Kasumi-1 (cell line): ENCODE measurements at places on chromosomes 3 and 15.
A peak's percentile ranks its signal among the peaks of the same experiment; 100 is the strongest.

DNA sequence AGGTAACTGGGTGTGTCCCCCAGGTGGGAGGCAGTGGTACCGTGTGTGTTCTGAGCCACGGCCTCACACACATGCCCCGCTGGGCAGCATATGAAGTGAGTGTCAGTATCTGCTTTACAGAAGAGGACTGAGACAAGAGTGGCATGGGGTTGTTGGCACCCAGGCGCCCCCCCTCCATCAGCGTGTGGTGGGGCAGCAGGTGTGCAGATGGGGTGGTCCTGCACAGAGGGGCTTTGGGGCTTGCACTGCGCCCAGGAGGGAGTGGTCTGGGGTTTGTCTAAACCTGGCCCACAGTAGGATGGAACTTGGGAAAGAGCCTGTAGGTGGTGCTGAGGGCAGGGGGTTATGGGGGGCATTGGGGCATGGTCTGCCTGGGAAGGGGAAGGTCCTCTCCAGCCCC, 176.0 kb downstream of the APBA2 start:
- DNase-seq, result no peak

GRCh38 chr3:110420158-110420641, 651.4 kb upstream of the NECTIN3 start:
- DNase-seq, result no peak

- DNase-seq, result no peak
Measured at GRCh38 chr3:35782355-35782754, 143.0 kb downstream of the ARPP21 start.

GRCh38 chr3:187966636-187967406, 187.1 kb upstream of the LPP start:
- no peak for DNase-seq

GRCh38 chr15:69813881-69814280, 283.8 kb downstream of the TLE3 start:
- no peak for DNase-seq

GRCh38 chr3:177177749-177178221, 19.5 kb downstream of the TBL1XR1 start:
- DNase-seq, result no peak

GRCh38 chr3:183895296-183895695, 10.6 kb upstream of the PARL start:
- DNase-seq, result peak; percentile 62

DNA sequence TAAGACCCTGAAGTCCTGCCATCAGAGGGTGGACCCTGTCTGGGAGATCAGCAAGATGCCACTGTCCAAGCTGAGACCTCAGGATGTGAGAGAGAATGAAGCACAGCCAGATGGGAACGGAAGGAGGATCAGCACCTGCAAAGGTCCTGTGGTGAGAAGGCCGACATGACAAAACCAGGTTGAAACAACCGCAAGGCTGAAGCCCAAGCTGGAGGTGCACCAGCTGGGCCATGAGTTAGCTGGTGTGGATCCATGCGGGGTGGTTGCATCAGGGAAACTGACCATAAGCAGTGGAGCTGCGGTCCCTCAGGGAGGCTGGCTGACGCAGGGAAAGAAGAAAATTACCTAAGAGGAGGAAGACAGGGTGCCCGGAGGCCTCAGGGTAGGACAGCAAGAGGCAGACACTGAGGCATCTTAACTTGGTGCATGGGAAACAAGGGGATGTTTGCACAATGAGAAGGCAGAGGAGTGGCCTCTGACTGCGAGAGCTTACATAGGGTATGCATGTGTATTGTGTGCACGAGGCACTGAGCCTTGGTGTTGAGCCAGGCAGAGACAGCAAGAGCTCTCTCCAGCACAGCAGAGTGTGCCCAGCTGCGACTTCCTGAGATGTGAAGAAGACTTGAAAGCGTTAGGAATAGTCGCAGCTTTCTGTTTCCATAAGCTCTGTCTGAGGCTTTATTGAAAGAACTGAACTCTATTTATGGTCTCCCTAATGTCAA, 497.7 kb downstream of the OCA2 start:
- no peak for DNase-seq

DNA sequence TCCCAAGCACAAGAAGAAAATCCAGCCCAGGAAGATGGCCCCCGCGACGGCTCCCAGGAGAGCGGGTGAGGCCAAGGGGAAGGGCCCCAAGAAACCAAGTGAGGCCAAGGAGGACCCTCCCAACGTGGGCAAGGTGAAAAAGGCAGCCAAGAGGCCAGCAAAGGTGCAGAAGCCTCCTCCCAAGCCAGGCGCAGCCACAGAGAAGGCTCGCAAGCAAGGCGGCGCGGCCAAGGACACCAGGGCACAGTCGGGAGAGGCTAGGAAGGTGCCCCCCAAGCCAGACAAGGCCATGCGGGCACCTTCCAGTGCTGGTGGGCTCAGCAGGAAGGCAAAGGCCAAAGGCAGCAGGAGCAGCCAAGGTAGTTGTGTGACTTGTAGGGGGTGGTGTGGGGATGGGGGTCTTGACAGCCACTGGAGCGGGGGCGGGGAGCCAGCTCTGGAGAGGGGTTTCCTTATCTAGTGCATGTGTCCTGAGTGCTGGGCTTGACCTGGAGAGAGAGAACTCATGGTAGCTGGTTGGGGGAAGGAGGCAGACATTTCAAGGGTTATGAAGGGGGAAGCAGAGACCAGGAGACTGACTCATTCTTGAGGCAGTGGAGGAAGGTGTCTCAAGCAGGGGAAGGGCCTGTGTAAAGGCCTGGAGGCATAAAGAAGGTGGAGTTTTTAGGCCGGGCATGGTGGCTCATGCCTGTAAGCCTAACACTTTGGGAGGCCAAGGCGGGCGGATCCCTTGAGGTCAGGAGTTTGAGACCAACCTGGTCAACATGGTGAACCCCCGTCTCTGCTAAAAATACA, 6.2 kb downstream of the H1-8 start:
- DNase-seq, result peak; percentile 34

DNA sequence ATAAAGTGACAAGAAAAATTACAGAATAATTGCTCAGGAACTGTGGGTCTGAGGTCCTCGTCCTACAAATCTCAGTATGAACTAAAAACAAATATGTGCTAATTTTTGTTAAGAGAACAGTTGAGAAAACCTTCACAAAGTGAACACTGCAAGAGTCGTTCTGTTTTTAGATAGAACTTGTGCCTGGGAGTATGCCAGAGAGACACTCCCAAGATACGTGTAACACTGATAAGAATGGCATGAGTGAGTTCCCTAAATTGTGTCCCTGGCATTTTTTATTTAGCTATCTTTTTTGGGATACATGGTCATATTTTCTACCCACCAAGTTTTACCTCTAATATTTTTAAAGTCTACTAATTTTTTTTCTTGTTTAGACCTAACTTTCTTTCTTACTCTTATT, 860.0 kb upstream of the NR2F2 start:
- no peak for DNase-seq

DNA sequence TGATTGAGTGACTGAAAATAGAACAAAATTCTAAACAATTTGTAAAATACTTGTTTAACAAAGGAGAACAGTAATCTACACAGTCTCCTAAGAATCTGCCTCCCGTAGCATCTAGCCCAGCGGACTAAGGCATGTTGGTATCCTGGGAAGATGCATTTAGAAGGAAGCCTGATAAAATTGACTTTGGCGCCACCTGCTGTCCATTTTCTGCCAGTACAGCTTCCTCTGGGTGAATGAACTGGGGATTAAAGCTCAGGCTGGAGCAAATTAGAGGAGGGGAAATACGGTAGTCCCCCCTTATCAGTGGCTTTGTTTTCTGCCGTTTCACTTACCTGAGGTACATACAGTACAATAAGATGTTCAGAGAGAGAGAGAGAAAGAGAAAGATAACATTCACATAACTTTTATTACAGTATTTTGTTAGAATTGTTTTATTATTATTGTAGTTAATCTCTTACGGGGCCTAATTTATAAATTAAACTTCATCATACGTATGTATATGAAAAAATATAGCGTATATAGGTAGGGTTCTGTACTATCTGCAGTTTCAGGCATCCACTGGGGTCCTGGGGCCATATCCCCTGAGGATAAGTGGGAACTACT, 191.6 kb downstream of the GAP43 start:
- peak; percentile 54 for DNase-seq

DNA sequence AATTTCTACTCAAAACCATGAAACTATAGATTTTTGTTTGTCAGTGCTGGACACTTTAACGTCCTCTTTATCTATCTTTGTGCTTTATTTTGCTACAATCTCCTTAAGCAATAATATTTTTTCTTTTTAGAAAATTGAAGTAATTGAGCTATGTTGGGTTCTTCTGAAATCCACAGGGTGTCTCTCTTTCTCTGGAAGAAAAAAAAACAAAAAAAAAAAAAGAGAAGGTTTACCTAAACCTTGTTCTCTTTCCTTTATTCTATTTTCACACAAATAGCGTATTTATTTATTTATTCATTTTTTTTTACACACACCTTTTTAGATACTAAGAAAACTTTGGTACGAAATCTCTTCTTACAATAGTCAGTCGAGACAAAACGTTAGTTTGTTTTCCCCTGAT, 601.0 kb downstream of the EDEM1 start:
- DNase-seq, result no peak
